D721Med (cell line): ENCODE measurements at places on chromosomes 13 and 19.
A peak's percentile ranks its signal among the peaks of the same experiment; 100 is the strongest.

- no peak for DNase-seq
Observed at GRCh38 chr19:51277112-51277511, 26.2 kb downstream of the SIGLECL1 start.

- no peak for DNase-seq
Observed at GRCh38 chr19:30228835-30229524, 143.2 kb upstream of the ZNF536 start.

- DNase-seq: no peak
Observed at GRCh38 chr13:96958286-96958891, 35.9 kb downstream of the OXGR1 start.

GRCh38 chr13:20796791-20797508 lies 23.2 kb upstream of the EEF1AKMT1 start:
- no peak for DNase-seq

DNA sequence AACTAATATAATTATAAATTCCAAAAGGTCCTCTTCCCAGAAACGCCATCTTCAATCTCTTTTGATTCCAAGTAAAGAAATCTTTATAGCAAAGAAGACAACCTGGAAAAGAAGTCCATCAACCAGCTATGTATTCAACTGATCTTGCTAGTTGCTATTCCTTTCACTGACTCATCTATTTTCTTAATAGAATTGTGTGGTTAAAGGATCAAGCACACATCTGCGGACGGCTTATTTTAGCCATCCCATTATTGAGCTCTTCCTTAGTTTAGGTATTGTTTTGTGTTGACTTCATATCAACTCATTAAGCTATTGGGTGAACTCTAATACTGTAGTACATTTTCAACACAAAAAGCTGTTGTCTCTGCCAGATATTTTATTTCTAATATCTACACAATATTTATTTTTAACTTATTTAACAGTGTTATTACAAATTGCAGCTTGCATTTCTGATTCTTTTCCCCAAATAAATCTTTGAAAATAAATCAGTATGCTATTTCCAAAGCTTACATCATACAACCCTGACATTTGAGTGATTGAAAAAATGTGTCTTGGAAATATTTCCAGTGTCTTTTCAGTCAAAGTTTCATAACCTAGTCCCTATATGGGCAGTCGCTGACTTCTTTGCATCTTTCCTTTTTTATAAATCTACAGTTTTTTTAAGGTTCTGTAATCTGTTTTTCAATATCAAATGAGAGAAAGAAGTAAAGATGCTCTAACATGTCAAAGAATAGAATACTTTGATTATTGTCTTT lies 158.8 kb upstream of the SPRY2 start:
- DNase-seq: no peak

DNA sequence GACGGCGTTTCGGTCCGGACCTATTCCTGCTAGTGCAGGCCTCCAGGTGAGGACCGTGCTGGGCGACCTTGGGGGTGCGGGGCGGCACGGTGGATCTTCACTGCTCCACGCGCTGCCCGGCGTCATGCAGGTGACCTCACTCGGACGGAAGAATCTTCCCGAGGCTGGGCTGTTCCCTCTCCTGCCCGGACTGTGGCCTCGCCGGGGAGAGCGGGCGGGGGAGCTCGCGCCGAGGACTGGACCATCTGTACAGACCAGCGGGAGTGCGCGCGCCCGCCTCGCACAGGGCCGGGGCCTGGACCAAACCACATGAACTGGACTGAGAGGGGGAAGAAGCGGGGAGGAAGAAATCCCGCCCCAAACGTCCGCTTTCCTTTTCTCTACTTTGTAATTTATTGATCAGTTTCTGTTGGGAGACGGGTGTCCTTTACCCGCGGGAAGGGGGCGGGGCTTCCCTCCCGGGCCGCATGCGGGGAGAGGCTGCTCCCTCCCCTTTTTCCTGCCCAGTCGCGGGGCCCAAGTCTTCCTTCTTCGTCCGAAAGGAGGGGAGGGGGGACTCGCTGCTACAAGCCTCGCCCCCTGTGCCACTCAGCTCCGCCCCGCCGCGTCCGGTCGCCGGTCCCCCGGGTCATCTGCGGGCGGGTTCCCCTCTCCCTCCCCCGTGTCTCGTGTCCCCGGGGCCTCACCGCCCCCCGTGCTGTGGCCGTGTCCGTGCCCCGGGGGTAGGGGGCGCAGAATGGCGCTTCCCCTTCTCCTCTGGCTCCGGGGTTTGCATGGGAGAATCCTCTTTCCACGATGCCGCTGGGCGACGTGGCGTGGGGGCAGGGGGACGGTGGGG lies 4.9 kb downstream of the HRC start:
- peak; percentile 96 for DNase-seq

DNA sequence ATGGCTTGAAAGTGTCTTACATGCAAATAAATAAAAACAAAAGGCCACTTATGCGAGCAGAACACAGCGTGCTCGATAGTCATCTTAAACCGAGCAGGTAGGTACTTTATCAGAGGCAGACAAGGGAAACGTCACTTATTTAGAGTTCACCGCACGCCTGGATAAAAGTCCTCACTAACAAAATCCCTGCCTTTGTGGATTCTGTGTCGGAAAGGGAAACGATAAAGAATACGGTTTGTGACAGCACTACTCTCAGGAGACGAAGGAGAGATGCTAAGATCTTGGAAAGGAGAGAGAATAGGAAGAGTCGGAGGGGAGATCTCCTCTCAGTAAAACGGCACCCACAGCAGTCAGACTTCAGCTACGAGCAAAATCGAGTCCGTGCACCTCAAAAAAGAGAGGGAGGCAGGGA lies 581 bp downstream of the RCBTB1 start:
- DNase-seq: no peak

DNA sequence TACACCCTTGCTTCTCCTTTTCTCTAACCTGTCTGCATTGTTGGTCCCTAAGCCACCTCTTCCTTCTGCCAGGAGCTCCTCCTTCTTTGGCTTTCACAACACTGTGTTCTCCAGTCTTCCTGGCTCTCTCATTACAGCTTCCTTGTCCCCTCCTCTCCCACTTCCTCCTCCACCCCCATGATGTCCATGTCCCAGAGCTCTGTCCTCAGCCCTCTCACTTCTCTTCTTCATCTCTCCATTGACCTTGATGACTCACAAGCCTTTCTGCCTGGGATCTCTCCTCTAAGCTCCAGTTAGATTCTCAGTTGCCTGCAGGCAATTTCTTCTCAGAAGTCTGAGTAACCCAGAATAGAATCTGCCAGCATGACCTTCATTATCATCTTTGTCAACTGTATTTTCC lies 100.3 kb upstream of the WASF3 start:
- no peak for DNase-seq

DNA sequence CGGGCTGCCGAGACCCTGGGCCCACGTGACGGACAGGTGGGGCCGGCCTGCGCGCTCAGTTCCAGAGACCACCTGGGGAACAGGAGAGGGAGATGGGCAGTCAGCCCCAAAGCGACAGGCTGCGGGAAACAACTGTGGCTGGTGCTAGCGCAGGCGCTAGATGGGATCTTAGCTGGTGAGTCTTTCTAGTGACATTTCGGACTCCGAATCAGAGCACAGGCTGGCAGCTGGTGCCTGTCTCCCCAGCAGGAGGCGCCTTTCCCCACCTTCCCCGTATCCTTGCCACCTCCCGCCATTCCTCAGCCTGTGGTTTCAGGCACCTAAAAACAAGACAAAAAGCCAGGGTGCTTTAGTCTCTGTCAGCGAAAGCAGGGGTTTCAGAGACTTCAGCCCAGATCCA lies 19.4 kb upstream of the RANBP3 start:
- DNase-seq: no peak

DNA sequence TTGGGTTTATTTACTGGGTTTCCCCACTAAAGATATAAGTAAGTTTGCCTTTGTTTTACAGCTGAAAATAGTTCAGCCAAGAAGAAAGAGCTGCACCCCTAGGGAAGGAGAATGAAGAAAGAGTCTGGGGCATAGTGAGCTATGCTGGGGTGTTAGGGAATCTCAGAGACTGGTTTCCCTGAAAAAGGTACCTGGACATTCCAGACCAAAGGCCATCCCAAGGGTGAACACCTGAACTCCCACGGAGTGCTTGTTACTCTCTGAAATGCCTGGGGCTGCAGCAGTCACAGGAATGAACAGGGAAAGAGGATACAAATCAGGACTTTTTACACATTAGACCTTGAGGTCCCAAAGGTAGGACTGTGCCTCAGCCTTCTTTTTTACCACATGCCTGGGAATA lies 337.6 kb upstream of the SLC10A2 start:
- DNase-seq: no peak
